ENCODE measurements at places on chromosomes 3 and 15.

GRCh38 chr15:97993310-97993738 lies 32.8 kb downstream of the ARRDC4 start:
- DNase-seq: no peak
- no peak overlapping the region for H3K27ac ChIP-seq
- H3K36me3 ChIP-seq: no peaks in the 10 kb centered on the region
- peaks cover 47% of the 10 kb centered on the region for H3K4me1 ChIP-seq
- no peak overlapping the region for H3K4me3 ChIP-seq
- H3K27me3 ChIP-seq: no peaks in the 10 kb centered on the region

DNA sequence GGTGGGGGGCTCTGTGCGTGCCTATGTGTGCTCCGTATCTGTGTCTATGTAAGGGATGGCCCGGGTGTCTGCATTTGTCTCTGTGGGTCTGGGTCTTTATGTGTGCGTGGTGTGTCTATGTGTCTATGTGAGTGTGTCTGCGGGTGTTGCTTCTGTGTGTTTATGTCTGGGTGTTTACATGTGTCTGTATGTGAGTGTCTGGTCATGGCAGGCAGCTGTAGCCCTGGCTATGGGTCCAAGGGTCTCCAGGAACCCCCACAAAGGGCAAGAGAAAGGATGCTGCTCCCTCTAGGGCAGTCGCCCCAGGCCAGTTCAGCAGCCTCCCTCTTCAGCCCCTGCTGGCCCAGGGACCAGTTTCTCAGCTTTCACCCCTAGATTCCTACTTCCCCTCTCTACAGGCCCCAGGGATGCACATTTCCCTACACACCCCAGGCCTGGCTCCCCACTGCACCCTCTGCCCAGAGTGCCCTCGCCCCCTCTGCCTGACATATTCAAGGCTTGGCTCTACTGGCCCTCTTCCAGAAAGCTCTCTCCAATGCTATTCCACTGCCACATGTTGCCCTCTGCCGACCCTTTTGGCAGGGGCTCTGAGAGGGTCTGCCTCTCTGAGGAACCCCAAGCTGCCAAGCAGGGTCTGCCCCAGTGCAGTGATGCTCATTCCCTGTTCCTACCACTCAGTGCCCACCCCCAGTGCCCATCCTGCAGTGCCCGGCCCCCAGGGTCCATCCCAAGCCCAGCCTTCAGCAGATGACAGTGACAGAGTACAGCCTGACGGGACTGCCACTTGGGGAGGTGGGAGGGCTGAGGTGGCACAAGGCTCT lies 1.0 kb upstream of the MYL3 start:
- H3K27ac ChIP-seq: no peak overlapping the region
- H3K36me3 ChIP-seq: no peaks in the 10 kb centered on the region
- H3K27me3 ChIP-seq: no peaks in the 10 kb centered on the region

- H3K4me1 ChIP-seq: no peaks in the 10 kb centered on the region
- H3K4me3 ChIP-seq: no peak overlapping the region
- H3K36me3 ChIP-seq: no peaks in the 10 kb centered on the region
- no peak overlapping the region for H3K27ac ChIP-seq
- no peaks in the 10 kb centered on the region for H3K27me3 ChIP-seq
These were observed 259.8 kb upstream of the WNT5A start for GRCh38 chr3:55746808-55747413.

GRCh38 chr15:94131875-94132274 lies 99.5 kb upstream of the MCTP2 start:
- H3K36me3 ChIP-seq: no peaks in the 10 kb centered on the region
- H3K4me3 ChIP-seq: no peak overlapping the region
- no peaks in the 10 kb centered on the region for H3K4me1 ChIP-seq
- no peak overlapping the region for H3K27ac ChIP-seq
- DNase-seq: no peak

GRCh38 chr3:177146646-177147045 lies 50.6 kb downstream of the TBL1XR1 start:
- H3K27me3 ChIP-seq: no peaks in the 10 kb centered on the region
- no peak for DNase-seq
- H3K4me3 ChIP-seq: no peak overlapping the region
- H3K4me1 ChIP-seq: peaks cover 39% of the 10 kb centered on the region
- no peak overlapping the region for H3K27ac ChIP-seq

DNA sequence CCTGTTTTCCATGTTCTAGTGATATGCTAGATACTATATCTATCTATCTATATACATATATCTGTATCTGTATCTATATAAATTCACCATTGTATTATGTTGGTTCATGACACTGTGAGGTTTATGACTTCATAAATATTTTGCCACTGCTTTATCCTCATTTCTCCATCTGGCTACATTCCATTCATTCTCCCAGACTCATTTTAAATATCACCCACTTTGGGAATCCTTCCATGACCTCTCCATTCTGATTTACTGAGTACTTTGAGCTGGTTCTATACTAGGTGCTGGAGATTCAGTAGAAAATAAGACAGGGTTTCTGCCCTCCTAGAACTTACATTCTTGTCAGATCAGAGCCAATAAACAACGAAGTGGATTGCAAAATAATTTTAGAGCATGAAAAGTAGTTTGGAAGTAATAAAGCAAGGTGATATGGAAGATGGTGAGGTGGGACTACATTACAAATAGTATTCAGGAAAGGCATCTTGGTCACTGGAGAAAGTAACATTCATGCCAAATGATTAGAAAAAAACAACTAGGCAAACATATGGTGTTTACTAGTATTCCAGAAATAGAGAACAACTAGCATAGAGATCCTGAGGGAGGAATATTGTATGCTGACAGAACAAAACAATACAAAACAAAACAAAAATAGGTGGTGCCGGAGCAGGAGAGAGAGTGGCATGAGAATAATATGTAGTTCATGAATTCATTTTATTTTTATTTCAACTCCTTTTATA lies 11.6 kb upstream of the PLSCR4 start:
- no peak overlapping the region for H3K4me3 ChIP-seq
- DNase-seq: no peak
- no peaks in the 10 kb centered on the region for H3K4me1 ChIP-seq
- no peak overlapping the region for H3K27ac ChIP-seq

DNA sequence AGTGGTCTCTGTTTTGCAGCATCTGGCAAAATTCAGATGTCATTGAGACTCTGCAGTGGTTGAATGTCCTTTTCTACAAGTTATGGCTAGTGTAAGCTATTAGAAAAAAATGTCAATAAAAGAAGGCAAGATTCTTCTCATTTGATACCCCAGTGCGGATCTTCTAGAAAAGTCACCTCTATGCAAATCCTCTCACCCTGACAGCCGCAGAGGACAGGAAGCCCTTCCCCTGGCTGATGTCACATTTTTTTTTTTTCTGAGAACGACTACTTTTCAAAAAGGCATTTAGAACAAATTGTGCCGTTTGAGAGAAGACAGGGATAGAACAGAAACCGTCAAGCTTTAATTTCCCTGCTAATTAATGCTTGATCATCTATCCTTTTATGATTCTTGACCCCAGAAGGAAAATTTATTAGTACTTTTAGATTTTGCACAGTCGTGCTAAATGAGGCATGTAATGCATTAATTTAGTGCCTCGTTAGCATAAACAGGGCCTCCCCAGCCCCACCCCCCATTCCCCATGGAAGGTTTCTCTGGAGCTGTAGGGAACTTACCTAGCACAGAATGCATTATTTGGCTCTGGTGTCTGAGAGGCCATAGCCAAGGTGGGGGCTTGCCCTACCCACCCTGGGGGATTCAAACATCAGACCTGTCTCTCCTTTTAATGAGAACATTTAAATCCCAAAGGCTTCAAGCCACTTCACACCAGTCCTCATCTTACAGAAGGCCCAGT lies 183.8 kb downstream of the OPA1 start:
- no peak overlapping the region for H3K4me3 ChIP-seq
- no peak for DNase-seq
- H3K4me1 ChIP-seq: peaks cover 12% of the 10 kb centered on the region
- no peak overlapping the region for H3K27ac ChIP-seq
- no peaks in the 10 kb centered on the region for H3K36me3 ChIP-seq

DNA sequence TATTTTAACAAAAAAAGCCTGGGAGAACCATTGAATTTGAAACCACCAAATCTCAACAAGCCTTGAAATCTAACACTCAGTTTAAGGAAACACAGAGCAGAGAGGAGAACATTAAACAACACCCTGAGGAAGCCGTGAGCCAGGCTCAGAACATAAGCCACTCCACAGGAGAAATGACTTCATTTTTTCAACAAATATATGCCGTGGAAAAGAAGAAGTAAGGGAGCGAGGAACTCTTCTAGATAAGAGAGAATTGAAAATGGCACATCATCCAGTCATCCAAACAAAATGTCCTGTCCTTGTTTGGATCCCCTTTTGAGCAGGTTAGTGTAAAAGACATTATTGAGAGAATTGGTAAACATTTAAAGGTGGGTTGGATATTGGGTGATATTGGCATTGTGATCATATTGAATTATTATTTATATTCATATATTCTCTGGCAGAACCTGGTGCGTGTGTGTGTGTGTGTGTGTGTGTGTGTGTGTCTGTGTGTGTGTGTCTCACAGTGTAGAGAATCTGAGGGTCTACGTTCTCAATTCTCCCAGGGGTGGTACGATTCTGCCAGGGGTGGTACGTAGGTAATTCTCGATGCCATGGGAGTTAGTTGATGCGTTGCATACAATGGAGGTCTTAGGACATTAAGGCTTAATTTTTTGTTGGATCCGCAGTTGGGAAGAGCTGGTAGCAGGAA lies 94.4 kb downstream of the ST6GAL1 start:
- no peak overlapping the region for H3K4me3 ChIP-seq
- no peak overlapping the region for H3K27ac ChIP-seq
- DNase-seq: no peak
- no peaks in the 10 kb centered on the region for H3K36me3 ChIP-seq
- no peaks in the 10 kb centered on the region for H3K27me3 ChIP-seq

DNA sequence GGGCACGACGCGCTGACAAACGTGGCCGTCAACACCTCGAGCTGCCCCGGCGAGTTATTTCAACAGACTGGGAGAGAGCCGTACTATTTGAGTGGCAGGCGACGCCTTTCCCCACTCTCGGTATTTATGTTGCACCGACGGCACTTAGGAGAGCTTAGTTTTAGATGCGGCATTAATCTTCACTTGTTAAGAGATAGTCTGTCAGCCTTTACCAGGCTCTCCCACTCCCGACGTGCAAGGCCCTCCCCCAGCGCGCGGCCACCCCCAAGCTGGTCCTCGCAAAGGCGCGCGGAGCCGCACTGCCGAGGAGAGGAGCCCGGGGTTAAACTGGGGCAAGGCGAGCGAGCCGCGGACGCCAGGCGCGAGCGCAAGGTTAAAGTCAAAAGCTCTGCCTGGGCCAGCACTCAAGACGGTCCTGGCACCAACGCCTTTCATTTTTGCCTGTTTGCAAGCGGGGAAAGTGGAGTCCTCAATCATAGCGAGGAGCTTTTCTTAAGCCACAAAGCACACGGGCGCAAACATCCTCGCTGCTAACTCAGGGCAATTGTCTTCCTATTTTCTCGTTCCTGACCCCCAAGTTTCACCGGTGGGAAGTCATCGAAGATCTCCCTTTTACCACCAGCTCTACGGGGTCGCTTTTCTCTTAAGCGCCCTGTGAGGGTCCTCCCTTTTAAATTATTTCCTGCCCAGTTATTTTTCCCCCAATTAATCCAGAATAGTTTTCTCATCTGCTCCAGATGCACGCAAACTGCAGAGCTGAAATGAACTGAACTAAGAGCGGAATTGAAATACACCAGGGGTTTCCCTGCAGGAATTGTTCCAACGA lies 86.6 kb downstream of the NR2F2 start:
- H3K27me3 ChIP-seq: no peaks in the 10 kb centered on the region
- H3K4me3 ChIP-seq: no peak overlapping the region
- no peak overlapping the region for H3K27ac ChIP-seq
- H3K4me1 ChIP-seq: peaks cover 16% of the 10 kb centered on the region
- DNase-seq: no peak

DNA sequence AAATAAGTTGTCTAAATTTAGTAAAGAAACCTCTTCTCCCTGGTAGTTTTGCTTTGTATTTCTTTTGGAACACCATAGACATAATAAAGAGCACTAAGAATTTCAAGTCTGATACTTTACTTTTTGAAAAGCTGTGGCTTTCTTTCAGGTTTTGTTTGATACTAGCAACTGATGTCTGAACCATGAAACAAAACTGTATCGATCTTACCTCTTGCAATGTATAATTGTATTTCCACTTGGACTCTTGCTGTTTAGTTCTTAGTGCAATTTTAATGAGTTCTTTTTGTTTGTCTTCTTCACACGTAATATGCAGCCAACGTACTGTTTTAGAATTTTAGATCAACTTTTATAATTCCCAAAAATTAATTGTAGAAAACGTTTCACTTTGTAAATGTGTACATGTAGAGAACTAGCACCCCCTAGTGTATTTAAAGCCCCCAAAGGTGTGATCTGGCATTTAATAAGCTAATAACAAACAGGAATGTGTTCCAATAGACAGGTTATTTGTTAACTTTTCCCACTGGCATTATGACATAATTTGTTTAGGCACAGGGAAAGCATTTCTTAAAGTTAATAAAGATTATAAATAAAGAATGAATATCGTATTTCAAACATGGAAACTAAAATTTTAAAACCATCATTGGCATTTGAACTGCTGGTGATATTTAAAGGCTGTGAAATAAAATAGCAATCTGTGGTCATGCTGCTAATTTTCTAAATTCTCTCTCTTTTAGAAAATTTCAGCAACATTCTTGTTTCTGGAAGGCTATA lies 289.1 kb upstream of the DNAJC19 start:
- no peaks in the 10 kb centered on the region for H3K4me1 ChIP-seq
- H3K27me3 ChIP-seq: no peaks in the 10 kb centered on the region
- no peaks in the 10 kb centered on the region for H3K36me3 ChIP-seq
- H3K4me3 ChIP-seq: no peak overlapping the region
- H3K27ac ChIP-seq: no peak overlapping the region

DNA sequence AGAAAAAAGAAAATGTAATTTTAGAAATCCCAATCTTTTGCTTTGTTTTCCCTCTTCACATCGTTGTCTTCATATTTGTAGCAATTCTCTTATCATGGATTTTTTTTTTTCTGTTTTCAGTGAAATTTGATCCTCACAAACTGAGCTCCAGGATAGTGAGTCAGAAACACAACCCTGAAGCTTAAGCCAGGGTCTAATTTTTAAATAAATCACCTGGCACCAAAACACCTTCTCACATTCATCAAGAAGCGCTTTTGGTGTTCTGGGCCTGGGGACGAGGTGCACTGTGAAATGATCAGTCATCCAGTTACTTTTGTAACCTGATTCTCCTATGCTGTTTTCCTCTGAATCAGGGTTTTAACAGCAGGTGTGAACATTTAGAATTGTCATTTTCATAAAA lies 87.7 kb downstream of the REC114 start:
- H3K27me3 ChIP-seq: no peaks in the 10 kb centered on the region
- no peaks in the 10 kb centered on the region for H3K36me3 ChIP-seq
- no peaks in the 10 kb centered on the region for H3K4me1 ChIP-seq
- DNase-seq: no peak

Measured in body of pancreas (tissue), 4 donors.